ENCODE measurements at places on chromosomes 1 and 21.

- DNase-seq: no peak
Observed at GRCh38 chr1:164382384-164382783, 176.6 kb upstream of the PBX1 start.

- no peak for DNase-seq
Observed at GRCh38 chr1:93770640-93771039, 89.0 kb upstream of the BCAR3 start.

DNA sequence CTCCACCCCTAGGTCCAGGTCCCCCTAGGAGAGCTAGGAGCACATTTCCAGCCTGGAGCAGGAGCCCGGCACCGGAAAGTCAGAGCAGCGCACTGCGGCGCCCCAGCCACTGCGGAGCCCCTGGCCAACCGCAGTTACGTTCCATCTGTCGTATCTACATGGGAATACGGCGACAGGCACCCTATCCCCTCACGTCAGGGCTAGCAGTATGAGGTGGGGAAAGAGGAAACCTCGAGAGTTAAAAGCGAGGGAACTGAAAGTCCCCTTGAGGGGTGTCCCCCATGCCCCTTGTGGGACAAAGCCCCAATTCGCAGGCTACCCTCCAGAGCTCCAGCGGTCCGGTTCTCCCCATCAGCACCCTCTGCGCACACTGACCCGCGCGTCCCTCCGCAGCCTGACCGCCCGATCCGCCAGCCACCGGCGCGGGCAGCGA, 995 bp downstream of the COLGALT2 start:
- no peak for DNase-seq

DNA sequence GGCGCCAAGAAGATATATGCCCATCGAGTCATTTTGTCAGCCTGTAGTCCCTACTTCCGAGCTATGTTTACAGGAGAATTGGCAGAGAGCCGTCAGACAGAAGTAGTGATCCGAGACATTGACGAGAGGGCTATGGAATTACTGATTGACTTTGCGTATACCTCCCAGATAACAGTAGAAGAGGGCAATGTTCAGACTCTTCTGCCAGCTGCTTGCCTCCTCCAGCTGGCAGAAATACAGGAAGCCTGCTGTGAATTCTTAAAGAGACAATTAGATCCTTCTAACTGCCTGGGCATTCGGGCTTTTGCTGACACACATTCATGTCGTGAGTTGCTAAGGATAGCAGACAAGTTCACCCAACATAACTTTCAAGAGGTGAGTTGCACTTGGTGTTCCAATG, 19.1 kb downstream of the KLHL20 start:
- DNase-seq: no peak

- no peak for DNase-seq
Observed at GRCh38 chr1:229985613-229986010, 81.4 kb upstream of the GALNT2 start.

DNA sequence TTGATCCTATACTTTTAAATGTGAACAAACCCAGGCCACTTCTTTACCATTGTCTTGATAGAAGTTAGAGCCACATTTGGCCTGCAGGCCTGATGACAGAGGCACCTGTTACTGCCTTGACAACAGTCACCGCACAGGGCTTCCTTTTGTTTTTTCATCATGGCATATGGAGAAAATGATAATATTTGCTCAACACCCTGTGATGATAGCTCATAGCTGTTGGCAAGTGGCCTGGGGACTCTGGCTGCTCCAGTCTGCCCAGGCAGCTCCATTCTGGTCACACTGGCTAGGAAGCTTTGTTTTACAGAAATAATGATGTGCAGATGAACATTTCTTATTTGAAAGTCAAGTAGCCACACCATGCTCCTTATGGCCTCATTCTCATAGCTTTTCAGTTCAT, 89.6 kb upstream of the GPR88 start:
- no peak for DNase-seq

DNA sequence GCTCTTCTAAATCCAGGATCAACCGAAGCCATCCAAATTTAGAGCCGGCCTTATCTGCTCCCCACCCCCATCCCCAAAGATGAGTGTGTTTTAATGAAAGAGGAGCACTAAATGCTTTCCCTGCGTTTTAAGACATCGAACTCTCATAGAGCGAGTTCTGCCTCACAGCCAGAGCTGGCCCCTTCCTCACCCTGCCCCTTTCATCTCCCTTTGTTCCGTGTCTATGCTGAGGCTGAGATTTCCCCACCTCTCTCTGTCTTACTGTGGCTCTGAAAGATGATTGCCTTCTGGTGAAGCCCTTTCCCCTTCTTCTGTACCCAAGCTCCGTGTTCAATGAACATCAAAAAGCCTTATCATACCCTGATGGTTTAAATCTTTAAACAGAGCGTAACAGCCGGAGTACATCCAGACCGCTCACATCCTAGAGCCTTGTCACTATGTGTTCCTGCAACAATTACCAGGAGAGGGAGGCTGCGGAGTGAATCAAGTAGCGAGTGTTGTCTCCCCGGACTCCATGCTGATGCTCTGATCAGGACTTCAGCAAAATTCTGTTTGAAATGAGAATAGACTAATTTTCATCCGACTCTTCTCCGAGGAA, 110.1 kb downstream of the ZNF326 start:
- no peak for DNase-seq
